ENCODE measurements at places on chromosomes 11 and 22.

DNA sequence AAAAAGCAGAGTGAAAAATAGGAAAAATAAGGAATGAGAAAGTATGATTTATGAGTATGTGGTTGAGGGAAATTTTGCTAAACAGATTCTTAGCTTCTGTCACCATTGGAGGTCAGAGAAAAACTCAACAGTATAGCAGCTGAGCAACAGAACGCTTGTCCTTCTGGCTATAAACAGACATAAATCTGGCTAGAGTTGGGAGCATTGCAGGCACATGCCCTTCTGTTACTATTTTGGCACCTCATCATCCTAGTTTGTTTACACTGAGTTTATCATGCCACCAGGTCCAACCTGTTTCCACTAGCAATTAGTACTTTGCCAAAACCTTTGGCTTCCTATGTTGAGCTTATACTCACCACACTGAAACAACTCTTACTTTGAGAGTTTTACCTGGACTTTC lies 6.9 kb downstream of the UBE4A start:
- DNase-seq, result no peak

DNA sequence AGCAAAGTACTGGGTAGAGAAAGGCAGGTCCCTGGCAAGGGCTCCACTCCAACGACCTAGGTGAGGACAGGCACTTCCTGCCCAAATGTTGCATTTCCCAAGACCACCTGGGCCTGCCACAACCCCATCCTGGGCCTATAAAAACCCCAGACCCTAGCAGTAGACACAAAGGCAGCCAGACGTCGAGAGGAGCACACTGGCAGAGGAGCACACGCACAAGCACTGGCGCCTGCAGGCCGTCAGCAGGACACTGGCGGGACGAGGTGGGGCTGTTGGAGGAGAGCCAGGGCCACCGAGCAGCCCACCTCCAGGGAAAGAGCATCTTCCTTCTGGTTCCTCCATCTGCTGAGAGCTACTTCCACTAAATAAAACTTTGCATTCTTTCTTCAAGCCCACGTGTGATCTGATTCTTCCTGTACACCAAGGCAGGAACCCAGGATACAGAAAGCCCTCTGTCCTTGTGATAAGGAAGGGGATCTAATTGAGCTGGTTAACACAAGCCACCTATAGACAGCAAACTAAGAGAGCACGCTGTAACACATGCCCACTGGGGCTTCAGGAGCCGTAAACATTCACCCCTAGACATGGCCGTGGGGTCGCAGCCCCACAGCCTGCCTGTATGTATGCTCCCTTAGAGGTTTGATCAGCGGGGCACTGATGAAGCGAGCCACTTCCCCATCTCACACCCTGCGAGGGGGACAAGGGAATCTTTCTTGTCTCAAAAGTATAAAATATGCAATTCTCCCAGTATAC lies 89.7 kb upstream of the MTMR2 start:
- no peak for DNase-seq

DNA sequence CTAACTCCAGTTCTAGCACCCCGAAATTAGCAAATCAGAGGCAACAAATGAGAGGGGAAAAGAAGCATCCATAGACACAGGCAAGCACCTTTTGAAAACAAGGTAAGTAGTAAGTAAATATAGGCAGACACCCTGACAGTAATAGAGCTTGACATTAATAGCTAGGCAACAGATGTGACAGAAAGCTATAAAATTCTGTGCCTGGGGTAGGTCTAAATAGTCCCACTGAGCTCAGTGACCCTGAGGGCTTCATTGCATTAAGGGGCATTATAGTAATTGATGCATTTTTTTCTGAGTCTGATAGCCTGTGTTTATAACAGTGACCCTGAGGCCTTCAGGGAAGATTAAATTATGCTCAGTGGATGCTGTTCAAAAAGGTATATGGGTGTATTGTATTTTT lies 197.1 kb downstream of the HIPK3 start:
- DNase-seq, result no peak

DNA sequence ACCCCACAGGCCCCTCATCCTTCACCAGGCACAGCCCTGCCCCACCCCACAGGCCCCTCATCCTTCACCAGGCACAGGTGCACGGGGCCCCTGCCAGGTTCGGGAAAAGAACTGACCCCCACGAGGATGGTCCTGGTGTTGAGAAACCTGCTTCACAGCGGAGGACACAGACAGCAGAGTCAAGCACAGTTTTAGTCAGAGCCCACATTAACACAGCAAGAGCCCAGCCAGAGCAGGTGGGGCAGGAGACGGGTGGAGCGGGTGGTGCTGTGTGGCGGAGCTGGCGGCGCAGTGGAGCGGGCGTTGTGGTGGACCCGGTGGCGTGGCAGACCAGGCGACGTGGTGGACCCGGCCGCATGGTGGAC lies 1085.5 kb downstream of the BRD1 start:
- DNase-seq, result no peak

DNA sequence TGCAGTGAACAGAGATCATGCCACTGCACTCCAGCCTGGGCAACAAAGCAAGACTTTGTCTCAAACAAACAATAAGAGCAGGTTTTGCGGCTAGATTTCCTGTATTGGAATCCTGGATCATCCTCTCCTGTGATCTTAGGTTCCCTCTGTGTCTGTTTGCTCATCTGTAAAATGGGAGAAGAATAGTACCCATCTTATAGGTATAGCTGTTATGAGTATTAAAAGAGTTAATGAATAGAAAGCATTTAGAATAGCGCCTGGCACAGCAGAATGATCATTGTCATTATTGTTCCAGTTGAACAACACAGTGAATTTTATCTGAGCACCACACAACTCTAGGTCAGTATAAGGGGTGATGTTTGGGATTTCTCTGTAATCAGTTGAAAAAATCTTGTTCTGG lies 10.8 kb downstream of the MARK2 start:
- no peak for DNase-seq

DNA sequence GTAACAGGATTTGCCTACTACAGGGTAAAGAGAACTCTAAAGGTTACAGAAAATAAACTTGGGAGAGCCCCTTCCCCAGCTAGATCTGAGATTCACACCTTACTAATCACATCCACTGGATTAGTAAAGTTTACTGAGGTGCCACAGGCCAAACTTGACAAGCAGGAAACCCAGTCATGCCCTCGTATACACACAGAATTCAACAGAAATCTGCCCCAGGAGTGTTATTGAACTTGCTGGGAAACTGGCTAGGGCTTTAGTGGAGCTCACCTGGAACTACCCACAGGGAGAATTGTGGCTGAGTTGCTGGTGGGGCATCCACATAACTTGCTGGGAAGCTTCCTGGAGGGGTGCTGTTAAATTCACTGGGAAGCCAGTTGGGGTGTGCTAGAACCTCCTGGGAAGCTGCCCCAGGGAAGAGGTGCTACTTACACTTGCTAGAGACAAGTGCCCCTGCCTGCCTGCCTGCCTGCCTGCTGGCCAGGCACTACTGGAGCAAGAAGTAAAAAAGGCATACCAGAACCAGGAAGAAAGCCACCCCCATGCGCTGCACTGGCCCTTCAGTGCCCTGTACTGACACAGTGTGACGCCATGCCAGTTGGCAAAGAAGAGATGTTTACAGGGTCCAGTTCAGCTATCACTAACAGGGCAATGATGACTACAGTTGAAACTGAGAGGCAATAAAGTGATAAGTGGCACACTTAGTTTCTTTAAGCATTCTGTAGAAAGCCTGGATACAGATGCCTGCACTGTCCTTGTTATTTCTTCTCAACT lies 106.5 kb downstream of the ALX4 start:
- no peak for DNase-seq

DNA sequence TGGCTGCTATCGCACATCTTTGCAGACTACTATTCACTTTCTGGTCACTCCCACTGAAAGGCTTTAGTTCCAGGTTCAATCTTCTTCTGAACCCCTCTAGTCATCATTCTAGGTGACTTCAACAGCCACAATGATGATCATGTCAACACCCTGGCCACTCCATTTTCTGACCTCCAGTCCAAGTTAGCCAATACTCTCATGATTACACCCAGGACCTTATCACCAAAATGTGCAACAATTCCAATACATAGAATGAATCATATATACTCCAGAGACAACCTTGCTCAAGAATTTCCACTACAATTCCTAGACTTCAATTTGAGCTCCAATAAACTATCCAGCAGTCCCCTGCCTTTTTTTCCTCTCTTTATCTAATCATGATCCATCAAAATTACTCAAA lies 70.7 kb downstream of the PAK1 start:
- DNase-seq, result no peak

DNA sequence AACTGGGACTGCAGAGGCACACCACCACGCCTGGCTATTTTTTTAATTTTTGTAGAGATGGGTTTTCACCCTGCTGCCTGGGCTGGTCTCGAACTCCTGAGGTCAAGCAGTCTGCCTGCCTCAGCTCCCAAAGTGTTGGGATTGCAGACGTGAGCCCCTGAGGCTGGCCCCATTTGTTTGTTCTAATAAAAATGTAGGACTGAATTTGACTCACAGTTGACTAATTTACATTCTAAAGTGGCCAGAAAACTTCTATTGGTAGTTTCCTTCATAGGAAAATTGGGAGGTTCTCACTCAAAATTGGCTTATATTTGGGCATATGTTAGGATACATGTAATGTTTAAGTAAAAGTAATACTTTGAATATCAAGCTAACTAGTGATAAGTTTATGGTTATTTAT lies 35.0 kb downstream of the PPFIA1 start:
- DNase-seq, result no peak

DNA sequence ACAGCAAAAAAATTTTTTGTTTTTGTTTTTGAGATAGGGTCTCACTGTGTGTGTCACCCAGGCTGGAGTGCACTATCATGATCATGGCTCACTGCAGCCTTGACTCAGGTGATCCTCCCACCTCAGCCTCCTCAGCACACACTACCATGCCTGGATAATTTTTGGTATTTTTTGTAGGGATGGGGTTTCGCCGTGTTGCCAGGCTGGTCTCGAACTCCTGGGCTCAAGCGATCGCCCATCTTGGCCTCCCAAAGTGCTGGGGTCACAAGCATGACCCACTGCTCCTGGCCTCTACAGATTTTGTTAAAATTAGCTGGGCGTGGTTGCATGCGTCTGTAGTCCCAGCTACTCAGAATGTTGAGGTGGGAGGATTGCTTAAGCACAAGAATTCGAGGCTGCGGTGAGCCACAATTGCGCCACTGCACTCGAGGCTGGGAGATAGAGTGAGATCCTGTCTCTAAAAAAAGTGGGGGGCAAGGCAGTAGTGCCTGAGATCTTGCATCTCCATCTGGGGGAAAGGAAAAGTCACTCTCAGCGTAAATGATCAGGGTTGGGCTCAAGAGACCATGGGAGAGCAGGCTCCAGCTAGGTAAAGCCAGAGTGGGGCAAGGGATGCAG lies 10.6 kb upstream of the DGKZ start:
- DNase-seq, result no peak

GRCh38 chr11:77557553-77557952 lies 32.2 kb upstream of the AQP11 start:
- DNase-seq, result peak; percentile 28

- peak; percentile 6 for DNase-seq
These were observed 673 bp upstream of the PANX2 start for GRCh38 chr22:50169774-50170341.

GRCh38 chr11:79116600-79116999 lies 324.2 kb downstream of the TENM4 start:
- DNase-seq, result no peak

GRCh38 chr11:92138296-92138695 lies 86.3 kb upstream of the FAT3 start:
- DNase-seq, result no peak

DNA sequence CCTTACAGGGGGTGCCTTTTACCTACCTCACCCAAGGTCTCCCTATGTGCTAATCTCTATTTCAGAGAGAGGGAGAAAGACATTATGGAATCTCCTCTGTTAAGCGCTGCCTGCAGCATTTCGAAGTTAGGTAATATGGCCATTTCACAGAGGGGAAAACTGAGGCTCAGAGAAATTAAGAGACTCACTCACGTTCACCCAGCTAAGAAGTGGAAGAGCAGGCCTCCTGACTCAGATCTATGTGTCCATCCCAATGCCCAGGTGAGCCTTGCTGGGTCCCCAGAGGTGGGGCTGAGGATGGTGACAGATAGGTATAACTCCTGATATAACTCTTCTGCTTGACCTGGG lies 147.0 kb downstream of the FBXO7 start:
- no peak for DNase-seq

DNA sequence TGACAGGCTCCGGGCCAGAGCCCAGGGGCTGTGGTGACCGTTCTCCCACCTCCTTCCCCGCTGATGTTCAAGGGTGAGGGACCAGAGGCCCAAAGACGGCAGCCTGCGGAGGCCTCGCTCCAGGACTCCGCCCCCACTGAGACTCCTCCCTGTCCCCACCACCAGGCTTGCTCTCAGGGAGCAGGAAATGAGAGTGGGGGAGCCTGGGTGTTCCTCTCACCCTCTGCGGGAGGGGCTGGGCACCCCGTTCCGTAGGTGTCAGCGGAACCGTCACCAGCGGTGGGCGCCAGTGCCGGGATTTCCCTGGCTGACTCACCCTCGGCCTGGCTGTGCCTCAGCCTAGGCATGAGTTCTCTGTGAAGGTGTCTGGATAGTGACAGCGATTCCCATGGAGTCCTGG lies 15.7 kb downstream of the DAGLA start:
- peak; percentile 49 for DNase-seq

GRCh38 chr22:38176170-38176741 lies 5.4 kb downstream of the PLA2G6 start:
- DNase-seq, result no peak

DNA sequence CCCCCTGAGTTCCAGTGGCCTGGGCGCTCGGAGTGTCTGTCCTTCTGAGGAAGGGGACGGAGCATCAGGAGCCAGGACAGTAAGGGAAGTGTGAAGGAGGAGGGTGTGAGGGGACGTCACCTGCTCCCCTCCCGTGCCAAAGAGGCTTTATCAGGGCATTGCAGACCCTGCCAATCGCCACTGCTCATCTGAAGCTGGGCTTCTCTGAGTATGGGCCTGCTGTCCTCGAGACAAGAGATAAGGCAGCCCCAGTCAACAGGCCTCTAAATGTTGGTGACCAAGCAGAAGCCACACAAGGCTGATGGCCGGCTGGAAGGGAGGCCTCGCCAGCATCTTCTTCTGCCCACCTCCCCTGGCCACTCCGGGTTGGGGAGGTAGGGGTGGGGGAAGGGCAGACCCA lies 29.8 kb downstream of the LIF start:
- DNase-seq, result no peak

GRCh38 chr11:35185696-35186095 lies 46.7 kb downstream of the CD44 start:
- no peak for DNase-seq

- DNase-seq, result no peak
These were observed 23.5 kb downstream of the CTNND1 start for GRCh38 chr11:57785072-57785471.

GRCh38 chr11:73945396-73945795 lies 5.4 kb upstream of the DNAJB13 start:
- no peak for DNase-seq

- no peak for DNase-seq
These were observed 25.6 kb upstream of the TENM4 start for GRCh38 chr11:79466411-79466810.

DNA sequence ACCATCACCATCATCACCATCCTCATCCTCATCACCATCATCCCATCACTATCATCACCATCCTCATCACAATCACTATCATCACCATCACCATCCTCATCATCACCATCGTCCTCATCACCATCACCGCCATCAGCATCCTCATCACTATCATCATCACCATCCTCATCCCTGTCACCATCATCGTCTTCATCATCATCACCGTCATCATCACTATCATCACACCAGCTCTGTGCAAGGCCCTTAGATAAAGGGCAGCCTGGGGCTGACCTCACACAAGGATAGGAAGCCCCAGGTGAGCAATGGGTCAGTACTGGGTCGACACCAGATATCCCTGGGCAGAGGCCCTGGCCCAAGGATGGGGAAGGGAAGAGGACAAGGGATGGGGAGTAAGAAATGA lies 16.1 kb downstream of the RTN4R start:
- DNase-seq, result no peak
